ENCODE measurements at places on chromosomes 16 and 17.

- DNase-seq: no peak
Observed at GRCh38 chr16:29883987-29884386, 15.4 kb downstream of the SEZ6L2 start.

DNA sequence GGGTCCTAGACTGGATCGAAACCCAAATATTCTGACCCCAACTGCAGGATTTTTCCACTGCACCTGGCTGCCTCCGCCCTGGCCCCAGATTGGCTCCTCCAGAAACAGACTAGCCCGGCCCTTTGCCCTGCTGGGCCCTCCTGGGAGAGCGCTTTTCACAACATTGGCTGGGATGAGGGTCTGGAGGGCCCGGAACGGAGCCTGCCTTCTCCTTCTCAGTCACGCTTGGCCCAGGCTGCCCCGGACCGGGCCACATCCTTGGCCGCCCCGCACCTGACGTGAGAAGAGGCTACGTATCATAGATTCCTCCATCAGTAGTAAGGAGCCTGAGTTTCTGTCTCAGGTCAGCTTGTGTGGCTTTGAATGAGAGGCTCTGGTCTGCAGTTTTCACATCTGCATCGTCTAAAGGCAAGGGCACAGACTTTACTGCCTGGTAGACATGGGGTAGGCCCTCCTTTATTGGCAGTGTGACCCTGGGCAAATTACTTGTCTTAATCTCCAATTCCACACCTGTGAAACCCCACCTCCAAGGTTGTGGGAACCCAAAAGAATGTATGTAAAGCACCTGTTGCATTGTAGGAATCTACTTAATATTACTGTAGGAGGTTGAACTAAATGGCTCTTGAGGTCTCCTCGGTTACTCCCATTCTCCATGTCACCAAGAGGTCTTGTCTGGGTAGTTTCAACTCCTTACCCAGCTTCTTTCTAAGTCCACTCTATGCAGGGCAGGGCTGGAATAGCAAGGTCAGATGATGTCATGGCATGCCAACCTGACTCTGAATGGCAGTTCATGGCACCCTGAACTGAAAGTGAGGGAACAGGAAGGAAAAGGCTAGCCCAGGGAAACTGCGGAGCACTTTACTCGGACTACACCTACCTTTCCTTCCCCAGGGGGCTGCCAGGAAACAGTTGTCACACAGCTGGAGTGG lies 661 bp downstream of the LRRC3C start:
- DNase-seq: peak; percentile 62

DNA sequence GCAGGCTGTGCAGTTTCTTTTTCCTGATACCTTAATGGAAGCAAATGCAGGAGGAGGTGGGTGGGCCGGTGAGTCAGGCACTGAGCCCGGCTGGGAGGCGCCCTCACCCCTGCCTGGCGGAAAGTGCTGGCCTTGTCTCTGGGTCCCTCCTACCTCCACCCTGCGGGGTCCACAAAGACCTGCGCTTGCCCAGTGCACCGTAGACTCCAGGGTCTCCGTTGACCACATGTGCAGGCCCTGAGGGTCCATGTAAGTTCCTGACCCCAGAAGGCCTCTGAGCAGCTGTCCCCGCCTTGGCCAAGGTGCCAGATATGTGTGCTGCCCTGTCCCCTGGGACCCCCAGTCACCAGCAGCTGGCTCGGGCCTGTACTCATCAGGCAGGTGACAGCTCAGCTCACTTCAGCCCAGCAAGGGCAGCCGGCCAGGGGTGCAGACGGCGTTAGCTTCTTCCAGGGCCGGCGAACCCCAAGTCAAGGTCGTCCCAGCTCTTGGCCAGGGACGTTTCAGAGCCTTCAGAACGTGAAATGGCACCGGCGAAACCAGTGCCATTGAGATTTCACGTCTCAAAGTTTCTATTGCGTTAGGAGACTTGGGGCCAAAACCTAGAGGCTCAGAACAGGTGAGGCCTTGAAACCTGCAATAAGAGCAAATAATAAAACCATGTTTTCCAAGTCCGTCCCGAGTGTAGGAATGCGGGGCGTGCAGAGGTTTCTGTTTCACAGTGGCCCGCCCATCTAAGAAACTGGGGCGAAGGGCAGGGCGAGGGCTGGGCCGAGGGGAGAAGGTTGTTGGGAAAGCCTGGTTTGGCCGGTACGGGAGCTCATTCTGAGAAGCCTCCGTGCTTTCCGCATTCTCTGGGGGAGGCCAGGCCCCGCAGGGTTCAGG lies 12.1 kb downstream of the METRNL start:
- DNase-seq: peak; percentile 87

GRCh38 chr16:74462361-74462760 lies 41.1 kb upstream of the CLEC18B start:
- DNase-seq: no peak
